ENCODE measurements at places on chromosomes 16 and 17.

DNA sequence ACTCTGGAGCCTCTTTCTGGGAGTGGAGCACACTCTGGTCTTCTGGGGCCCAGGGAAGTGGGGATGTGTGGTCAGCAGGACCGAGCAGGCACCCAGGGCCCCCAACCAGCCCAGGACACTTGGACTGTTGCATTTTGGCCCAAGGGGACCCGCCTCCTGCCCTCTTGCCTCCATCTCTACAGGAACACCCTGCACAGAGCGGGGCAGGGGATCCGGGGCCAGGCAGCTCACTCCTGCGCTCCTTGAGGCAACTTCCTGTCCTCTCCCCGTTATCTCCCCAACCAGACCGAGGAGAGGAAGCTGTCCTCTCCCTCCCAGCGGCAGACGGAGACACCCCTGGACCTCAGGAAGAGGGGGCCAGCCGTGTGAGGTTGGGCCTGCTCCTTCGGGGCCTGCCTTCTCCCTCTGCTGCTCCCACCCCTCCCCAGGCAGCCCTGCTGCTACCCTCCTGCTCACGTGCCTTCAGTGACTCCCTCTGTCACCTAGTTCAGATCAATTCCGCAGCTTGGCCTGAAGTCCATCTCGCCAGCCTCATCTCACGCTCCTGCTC is 10.0 kb upstream of the ATP2A3 start:
- DNase-seq: no peak

- DNase-seq: peak; percentile 30
Measured at GRCh38 chr17:69716556-69716955, 302.1 kb downstream of the MAP2K6 start.

DNA sequence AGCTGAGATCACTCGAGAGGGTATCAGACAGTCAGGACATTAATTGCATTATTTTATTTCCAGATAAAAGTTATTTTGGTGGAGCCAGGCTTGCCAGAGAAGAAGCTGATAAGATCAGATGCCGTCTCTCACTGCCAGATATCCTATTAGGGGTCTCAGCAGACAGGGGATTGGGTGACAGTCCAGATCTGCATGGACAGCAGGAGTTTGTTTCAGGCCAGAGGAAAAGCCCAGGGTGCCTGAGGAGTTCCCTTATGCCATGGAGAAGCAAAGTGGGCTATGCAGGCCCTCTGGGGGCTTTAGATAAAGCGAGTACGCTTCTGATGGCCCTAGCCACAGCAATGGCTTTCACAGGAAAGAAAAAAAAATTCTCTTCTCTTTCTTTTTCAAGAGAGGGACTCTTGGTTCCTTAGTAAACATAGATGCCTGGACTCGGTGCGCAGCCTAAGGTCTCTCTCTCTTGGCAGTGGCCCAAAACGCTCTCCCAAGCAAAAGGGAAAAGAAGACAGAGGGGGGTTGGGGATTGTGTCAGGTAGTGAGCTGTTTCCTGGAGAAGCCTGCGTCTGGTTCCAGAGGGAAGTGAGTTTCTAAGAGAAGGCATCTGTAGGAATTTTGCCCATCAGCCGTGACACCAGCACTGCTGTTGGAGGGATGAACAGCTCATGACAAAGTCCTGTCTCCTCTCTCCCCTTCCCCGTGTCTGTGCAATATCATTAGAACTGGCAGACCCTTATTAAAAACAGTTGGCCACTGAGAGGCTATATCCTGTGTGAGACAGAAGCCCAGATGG is 166.3 kb upstream of the FOXF1 start:
- DNase-seq: no peak

GRCh38 chr16:50826797-50827316 is 85.0 kb downstream of the CYLD start:
- DNase-seq: no peak

DNA sequence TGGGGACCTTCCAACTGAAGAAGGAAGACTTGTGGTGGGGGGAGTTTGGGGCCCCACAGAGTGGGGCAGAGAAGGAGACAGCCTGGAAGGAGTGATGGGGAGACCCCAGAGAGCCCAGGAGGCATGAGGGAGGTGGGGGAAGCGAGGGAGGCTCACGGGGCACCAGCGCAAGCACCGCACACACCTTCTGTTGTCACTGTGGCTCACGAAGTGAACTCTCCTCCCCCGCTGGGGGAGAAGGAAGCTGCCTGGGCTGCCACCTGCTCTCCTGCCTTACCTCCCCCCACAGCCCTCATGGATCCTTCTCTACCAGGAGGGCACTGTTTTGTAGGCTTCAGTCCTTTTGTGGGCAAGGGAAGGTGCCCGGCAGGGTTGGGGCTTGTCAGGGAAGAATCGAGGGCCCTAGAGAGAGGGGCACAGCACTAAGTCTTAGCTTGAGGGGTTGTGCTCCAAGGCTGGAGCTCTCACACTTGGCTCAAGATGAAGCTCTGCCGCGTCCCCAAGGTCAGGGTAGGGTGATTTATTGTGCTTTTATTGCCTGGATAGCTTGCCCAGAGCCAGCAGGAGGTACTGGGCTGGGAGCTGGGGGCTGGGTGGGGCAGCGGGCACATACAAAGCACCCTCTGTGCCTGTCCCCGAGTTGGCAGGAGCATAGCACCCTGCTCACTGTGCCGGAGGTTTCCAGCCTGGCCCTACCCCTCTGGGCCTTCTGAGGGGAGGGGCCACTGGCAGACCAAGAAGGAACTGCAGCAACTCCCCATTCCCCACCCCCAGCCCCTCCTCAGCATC is 4.6 kb upstream of the STARD3 start:
- peak; percentile 86 for DNase-seq

GRCh38 chr16:79982361-79982760 is 381.8 kb upstream of the MAF start:
- DNase-seq: no peak

- no peak for DNase-seq
Measured at GRCh38 chr16:66952430-66953110, 8.5 kb upstream of the CES3 start.
